WTC11 (cell line): ENCODE measurements at places on chromosomes 16 and 17. TPM values are rescaled to one million over a fixed set of nuclear protein-coding genes. Genes with fewer than 3 reads are reported as not detected.

- no peaks in the 10 kb centered on the region for H3K36me3 ChIP-seq
- H3K4me3 ChIP-seq: no peak overlapping the region
- no peak overlapping the region; the same call in 1 of the 2 replicates for H3K27ac ChIP-seq
- no peaks in the 10 kb centered on the region for H3K27me3 ChIP-seq
Observed at GRCh38 chr16:57898961-57899360, 72.0 kb downstream of the CNGB1 start.

- peaks cover 13% of the 10 kb centered on the region for H3K4me1 ChIP-seq
- H3K36me3 ChIP-seq: no peaks in the 10 kb centered on the region
- no peak for DNase-seq
- H3K4me3 ChIP-seq: no peak overlapping the region
- H3K27me3 ChIP-seq: no peaks in the 10 kb centered on the region; the same call in 1 of the 2 replicates
- H3K27ac ChIP-seq: no peak overlapping the region
Observed at GRCh38 chr17:68182940-68183551, 64.8 kb upstream of the AMZ2 start.

Gene PPY
- total RNA-seq: not detected in 3 replicates

Gene CLDN9
- 0.87 to 1.1 TPM (median 0.92 TPM) in 3 replicates for total RNA-seq

DNA sequence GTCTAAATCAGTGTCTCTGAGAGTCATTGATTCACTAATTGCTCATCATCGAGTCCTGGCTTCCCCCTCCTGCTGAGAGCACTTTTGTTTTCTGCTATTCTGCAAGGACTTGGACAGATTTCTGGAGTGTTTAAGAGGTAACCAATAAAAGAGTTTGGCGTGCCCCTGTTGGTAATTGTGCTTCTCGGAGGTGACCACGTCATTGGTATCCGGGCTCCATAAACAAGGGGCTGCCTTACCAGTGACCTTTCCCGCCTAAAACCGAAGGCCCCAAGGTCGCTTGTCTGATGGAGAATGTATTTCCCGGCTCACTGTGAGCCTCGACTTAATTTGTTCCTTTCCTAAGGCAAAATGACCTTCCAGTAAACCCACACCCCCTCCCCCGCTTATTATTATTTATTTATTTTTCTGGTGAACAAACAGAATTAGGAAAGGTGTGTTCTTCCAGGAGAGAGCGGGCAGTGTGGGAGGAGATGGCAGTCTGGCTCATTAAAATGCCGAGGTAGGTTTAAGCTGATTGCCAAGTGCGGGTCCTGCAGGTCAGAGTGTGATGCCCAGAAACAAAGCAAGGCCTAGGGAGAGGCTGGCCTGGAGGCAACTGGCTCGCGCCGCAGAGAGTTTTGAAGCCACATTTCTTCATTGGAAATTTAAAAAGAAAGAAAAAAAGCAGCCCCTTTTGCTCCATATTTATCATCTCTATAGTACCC is 30.2 kb downstream of the MSI2 start:
- peaks cover 74% of the 10 kb centered on the region for H3K4me1 ChIP-seq
- 0 out of 2 replicates have a peak overlapping the region, but pooled peaks have one; percentile 27 for H3K4me3 ChIP-seq
- H3K27ac ChIP-seq: peak overlapping the region; percentile 93
- H3K36me3 ChIP-seq: no peaks in the 10 kb centered on the region
- no peaks in the 10 kb centered on the region for H3K27me3 ChIP-seq

DNA sequence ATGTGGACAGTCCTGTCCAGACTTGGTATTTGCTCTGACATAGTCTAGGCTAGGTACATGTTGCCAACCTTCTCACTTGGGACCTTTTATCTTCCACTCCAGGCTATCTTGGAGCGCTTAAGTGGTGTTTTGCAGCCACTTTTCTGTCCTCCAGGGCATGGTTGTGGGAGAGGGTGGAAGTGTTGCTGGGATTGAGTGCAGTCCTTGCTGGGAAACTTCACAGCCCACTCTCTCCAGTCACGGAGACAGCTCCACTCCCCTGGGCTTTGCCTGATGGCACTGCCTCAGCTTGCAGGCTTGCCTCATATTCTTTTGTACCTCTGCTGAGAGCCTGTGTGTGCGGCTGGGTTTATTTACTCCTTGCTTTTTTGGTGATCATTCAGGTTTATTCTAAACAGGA is 17.4 kb downstream of the RPA1 start:
- H3K27ac ChIP-seq: no peak overlapping the region
- no peaks in the 10 kb centered on the region for H3K4me1 ChIP-seq
- H3K4me3 ChIP-seq: no peak overlapping the region
- peaks cover 44% of the 10 kb centered on the region for H3K36me3 ChIP-seq
- no peaks in the 10 kb centered on the region for H3K27me3 ChIP-seq

Gene PYY
- 0.72 to 1.1 TPM (median 0.94 TPM) in 3 replicates for total RNA-seq

DNA sequence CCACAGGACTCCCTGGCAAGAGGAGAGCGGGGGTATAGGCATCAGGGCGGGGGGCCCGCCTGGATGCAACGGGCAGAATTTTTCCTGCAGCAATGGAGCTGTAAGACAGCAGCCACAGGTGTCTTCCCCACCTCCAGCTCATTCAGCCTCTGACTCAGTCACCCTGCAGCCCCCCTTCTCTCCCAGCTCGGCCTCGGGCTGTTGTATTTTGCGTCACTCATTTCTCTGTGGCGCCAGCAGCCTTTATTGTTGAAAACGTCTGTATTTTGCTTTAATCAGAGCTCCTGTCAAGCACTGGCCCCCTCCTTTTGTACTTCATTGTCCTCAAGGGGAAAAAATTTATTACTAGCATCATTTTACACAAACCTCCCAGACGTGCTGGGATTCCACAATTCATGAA is 117.7 kb downstream of the WSCD1 start:
- peaks cover 8% of the 10 kb centered on the region; the same call in 1 of the 2 replicates for H3K4me1 ChIP-seq
- H3K36me3 ChIP-seq: peaks cover 2% of the 10 kb centered on the region; the same call in 1 of the 2 replicates
- no peak overlapping the region for H3K27ac ChIP-seq
- H3K27me3 ChIP-seq: peaks cover 5% of the 10 kb centered on the region; the same call in 1 of the 2 replicates
- DNase-seq: no peak

GRCh38 chr17:7703584-7704479 is 1.2 kb upstream of the EFNB3 start:
- H3K36me3 ChIP-seq: peaks cover 2% of the 10 kb centered on the region; the same call in 1 of the 2 replicates
- peak overlapping the region; percentile 88 for H3K27ac ChIP-seq
- peak overlapping the region; percentile 86 for H3K4me3 ChIP-seq
- peak; percentile 81 for DNase-seq

- no peak for DNase-seq
- H3K27ac ChIP-seq: no peak overlapping the region
- H3K4me3 ChIP-seq: no peak overlapping the region
- no peaks in the 10 kb centered on the region for H3K36me3 ChIP-seq
- no peaks in the 10 kb centered on the region for H3K27me3 ChIP-seq
- 0 out of 2 replicates have a peak, but pooled peaks cover 7% of the 10 kb centered on the region for H3K4me1 ChIP-seq
Observed at GRCh38 chr16:85485379-85485778, 127.7 kb upstream of the GSE1 start.

DNA sequence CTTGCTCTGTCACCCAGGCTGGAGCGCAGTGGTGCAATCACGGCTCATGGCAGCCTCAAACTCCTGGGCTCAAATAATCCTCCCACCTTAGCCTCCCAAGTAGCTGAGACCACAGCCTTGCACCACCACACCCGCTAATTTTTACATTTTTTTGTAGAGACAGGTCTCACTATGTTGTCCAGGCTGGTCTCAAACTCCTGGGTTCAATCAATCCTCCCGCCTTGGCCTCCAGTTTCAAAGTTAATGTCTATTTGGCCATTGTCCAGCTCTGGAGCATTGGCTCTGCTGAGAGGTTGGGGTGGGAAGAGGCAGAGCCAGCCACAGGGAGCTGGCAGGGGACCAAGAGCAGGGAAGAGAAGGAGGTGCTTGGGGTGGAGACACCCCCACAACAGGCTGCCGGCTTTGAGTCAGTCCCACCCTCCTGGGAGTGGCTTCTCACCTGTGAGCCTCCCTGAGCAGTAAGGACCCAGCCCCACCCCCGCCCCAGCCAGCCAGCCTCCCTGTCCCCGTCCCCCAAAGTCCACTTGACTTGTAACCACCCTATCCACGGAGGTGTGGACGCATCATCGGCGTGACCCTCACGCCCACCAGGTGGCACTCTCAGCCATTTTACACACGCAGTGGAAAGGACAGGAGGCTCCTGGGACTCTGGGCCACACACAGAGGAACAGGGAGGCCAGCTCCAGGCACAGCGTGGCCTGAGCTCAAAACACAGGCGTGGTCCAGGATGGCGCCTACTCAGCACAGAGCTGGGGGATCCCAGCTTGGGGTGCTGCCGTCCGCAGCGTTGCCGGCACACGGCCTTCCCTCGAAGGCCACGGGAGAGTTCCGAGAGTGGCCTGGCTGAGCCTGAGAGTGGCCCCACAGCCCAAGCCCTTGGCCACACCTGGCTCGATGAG is 22.8 kb upstream of the PVALEF start:
- no peak overlapping the region for H3K4me3 ChIP-seq
- H3K36me3 ChIP-seq: peaks cover 13% of the 10 kb centered on the region; the same call in 1 of the 2 replicates
- H3K27ac ChIP-seq: peak overlapping the region; percentile 60; the same call in 1 of the 2 replicates
- peak; percentile 80 for DNase-seq
- H3K4me1 ChIP-seq: no peaks in the 10 kb centered on the region
- H3K27me3 ChIP-seq: no peaks in the 10 kb centered on the region

Gene ESRP2
- 48.5 to 55.0 TPM (median 49.8 TPM) in 3 replicates for total RNA-seq

- peaks cover 15% of the 10 kb centered on the region for H3K4me1 ChIP-seq
- H3K36me3 ChIP-seq: no peaks in the 10 kb centered on the region
- peak overlapping the region; percentile 73 for H3K4me3 ChIP-seq
- no peak overlapping the region for H3K27ac ChIP-seq
- no peak for DNase-seq
- peaks cover 90% of the 10 kb centered on the region for H3K27me3 ChIP-seq
Observed at GRCh38 chr17:61411011-61411260, 11.3 kb downstream of the TBX2 start.

DNA sequence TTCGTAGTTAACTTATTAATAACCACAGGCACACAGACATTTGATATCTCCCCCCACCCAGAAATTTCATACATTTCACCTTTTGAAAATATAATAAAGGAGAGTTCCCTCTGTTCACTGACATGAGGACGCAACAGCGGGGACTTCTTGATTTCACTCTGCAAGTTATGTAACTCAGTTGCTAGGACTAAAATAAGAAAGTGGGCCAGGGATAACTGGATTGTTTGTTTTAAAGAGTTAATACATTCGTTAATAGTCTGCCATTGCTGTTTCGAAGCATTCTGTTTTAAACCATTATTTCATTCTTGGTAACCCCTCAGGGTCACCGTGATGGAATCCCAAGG is 1.2 kb downstream of the RHOT1 start:
- H3K4me1 ChIP-seq: peaks cover 25% of the 10 kb centered on the region
- H3K4me3 ChIP-seq: peak overlapping the region; percentile 96
- no peak for DNase-seq
- H3K27me3 ChIP-seq: no peaks in the 10 kb centered on the region; the same call in none of the 2 replicates

DNA sequence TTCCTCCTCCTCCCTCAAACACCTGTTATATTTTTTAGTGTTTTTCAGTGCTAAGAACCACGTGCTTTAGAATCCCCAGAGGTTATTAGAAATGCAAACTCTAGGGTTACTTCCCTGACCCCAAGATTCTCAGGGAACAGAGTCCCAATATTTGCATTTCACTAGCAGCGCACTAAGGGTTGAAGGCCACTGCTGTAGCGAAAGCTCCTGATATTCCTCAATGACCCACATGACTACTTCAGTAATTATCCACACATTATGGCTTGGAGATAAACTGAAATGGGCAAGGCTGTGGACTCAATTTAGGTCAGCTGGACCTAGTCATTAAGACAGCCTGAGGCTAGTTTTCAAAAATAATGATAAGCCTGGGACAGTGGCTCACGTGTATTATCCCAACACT is 78.5 kb upstream of the BCAR1 start:
- no peak overlapping the region for H3K4me3 ChIP-seq
- no peaks in the 10 kb centered on the region for H3K27me3 ChIP-seq
- DNase-seq: no peak
- peaks cover 6% of the 10 kb centered on the region for H3K4me1 ChIP-seq
- H3K36me3 ChIP-seq: peaks cover 4% of the 10 kb centered on the region; the same call in 1 of the 2 replicates

- no peaks in the 10 kb centered on the region for H3K36me3 ChIP-seq
- peaks cover 9% of the 10 kb centered on the region for H3K27me3 ChIP-seq
- no peaks in the 10 kb centered on the region for H3K4me1 ChIP-seq
- H3K4me3 ChIP-seq: no peak overlapping the region
- H3K27ac ChIP-seq: no peak overlapping the region
- DNase-seq: no peak
Observed at GRCh38 chr16:86970279-86970678, 346.9 kb downstream of the C16orf95 start.

GRCh38 chr16:30509081-30509765 is 17.1 kb downstream of the ZNF768 start:
- no peak overlapping the region for H3K4me3 ChIP-seq
- H3K27ac ChIP-seq: no peak overlapping the region
- H3K36me3 ChIP-seq: no peaks in the 10 kb centered on the region
- no peak for DNase-seq
- H3K4me1 ChIP-seq: no peaks in the 10 kb centered on the region
- peaks cover 4% of the 10 kb centered on the region for H3K27me3 ChIP-seq

GRCh38 chr16:53216798-53217197 is 162.0 kb downstream of the CHD9 start:
- H3K4me1 ChIP-seq: peaks cover 14% of the 10 kb centered on the region; the same call in 1 of the 2 replicates
- no peak overlapping the region; the same call in 1 of the 2 replicates for H3K27ac ChIP-seq
- no peaks in the 10 kb centered on the region for H3K27me3 ChIP-seq

DNA sequence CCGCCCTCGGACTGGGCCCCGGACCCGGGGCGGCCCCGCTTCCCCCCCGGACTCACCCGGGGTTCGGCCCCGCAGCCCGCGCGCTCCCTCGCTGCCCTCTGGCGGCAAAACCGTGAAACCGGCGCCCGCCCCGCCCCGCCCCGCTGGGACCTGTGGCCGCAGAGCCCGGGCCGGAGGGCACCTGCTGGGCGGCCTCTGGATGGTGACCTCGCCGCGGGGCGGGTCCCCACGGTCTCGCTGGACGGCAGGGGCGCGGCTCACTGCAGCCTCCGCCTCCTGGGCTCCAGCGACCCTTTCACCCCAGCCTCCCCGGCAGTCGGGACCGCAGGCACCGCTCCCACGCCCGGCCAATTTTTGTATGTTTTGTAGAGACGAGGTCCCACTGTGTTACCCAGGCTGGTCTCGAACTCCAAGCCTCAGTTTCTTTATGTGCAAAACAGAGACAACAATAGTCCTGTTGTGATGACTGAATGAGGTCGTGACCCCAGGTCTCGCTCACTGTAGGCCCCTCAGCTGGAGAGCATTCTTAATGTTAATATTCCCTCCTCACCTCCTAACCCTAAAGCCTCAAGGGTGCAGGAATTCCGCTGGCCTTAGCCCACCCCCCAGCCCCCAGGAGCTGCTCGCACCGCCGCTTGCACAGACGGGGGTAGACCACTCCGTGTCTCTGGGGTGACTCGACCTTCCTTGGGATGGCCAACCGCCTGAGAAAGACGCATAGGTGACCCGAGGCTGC is 33.7 kb upstream of the RPH3AL start:
- H3K4me1 ChIP-seq: peaks cover 33% of the 10 kb centered on the region
- peaks cover 61% of the 10 kb centered on the region for H3K27me3 ChIP-seq
- peak overlapping the region; percentile 74 for H3K4me3 ChIP-seq
- H3K36me3 ChIP-seq: peaks cover 5% of the 10 kb centered on the region

Gene CACNG3
- total RNA-seq: not detected in 3 replicates

Gene PTRH2
- total RNA-seq: 30.0 to 32.6 TPM (median 30.5 TPM) in 3 replicates

Gene MARVELD3
- total RNA-seq: 29.2 to 31.0 TPM (median 30.0 TPM) in 3 replicates

GRCh38 chr17:4506175-4506813 is 7.6 kb downstream of the SPNS2 start:
- no peak overlapping the region for H3K27ac ChIP-seq
- peaks cover 5% of the 10 kb centered on the region for H3K4me1 ChIP-seq
- H3K36me3 ChIP-seq: no peaks in the 10 kb centered on the region
- peaks cover 37% of the 10 kb centered on the region for H3K27me3 ChIP-seq
- DNase-seq: no peak

Gene CD300E
- not detected in 3 replicates for total RNA-seq

GRCh38 chr17:39709998-39710964 is 10.4 kb downstream of the ERBB2 start:
- no peak overlapping the region for H3K27ac ChIP-seq
- peaks cover 8% of the 10 kb centered on the region for H3K4me1 ChIP-seq
- H3K4me3 ChIP-seq: no peak overlapping the region
- peaks cover 58% of the 10 kb centered on the region for H3K36me3 ChIP-seq

Gene GUCY2D
- 0.87 to 1.9 TPM (median 1.1 TPM) in 3 replicates for total RNA-seq

Gene SPATA32
- total RNA-seq: 0.14 to 0.15 TPM in 2 of 3 replicates, not detected in the other

Gene SLC2A4
- total RNA-seq: 5.6 to 6.4 TPM (median 6.2 TPM) in 3 replicates

GRCh38 chr17:65656390-65657250 is 95.2 kb upstream of the AXIN2 start:
- H3K27ac ChIP-seq: no peak overlapping the region
- H3K4me1 ChIP-seq: peaks cover 8% of the 10 kb centered on the region
- no peak overlapping the region for H3K4me3 ChIP-seq
- H3K27me3 ChIP-seq: no peaks in the 10 kb centered on the region; the same call in 1 of the 2 replicates
